ENCODE measurements at places on chromosomes 1 and 21.

- no peak for DNase-seq
These were observed 296.7 kb downstream of the KCTD3 start for GRCh38 chr1:215863796-215864195.

GRCh38 chr1:3504822-3505153 is 50.3 kb downstream of the ARHGEF16 start:
- no peak for DNase-seq

GRCh38 chr1:17661546-17662157 is 93.5 kb upstream of the ACTL8 start:
- DNase-seq: peak; percentile 77

DNA sequence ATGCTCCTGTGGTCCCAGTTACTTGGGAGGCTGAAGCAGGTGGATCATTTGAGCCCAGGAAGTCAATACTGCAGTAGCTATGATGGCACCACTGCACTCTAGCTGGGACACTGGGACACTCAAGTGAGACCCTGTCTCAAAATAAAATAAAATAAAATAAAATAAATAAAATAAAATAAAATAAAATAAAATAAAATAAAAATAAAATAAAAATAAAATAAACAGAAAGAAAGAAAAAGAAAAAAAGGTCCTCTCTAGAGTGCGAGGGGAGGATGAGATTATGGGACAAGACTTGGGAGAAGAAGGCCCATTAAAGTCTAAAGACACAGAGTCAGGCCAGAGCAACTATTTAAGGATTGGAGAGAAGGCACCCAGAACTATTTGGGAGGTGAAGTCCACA is 172.5 kb downstream of the IER5 start:
- no peak for DNase-seq

GRCh38 chr1:119675349-119676345 is 27.6 kb upstream of the ZNF697 start:
- DNase-seq: peak; percentile 85

GRCh38 chr1:33460947-33461629 is 11.4 kb upstream of the ZSCAN20 start:
- DNase-seq: no peak

DNA sequence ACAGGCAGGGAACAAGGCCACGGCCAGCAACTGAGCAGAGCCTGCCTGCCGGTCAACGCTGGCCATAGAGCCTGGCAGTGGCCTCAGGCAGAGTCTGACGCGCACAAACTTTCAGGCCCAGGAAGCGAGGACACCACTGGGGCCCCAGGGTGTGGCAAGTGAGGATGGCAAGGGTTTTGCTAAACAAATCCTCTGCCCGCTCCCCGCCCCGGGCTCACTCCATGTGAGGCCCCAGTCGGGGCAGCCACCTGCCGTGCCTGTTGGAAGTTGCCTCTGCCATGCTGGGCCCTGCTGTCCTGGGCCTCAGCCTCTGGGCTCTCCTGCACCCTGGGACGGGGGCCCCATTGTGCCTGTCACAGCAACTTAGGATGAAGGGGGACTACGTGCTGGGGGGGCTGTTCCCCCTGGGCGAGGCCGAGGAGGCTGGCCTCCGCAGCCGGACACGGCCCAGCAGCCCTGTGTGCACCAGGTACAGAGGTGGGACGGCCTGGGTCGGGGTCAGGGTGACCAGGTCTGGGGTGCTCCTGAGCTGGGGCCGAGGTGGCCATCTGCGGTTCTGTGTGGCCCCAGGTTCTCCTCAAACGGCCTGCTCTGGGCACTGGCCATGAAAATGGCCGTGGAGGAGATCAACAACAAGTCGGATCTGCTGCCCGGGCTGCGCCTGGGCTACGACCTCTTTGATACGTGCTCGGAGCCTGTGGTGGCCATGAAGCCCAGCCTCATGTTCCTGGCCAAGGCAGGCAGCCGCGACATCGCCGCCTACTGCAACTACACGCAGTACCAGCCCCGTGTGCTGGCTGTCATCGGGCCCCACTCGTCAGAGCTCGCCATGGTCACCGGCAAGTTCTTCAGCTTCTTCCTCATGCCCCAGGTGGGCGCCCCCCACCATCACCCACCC is at the start of gene TAS1R3:
TAS1R3 (plus strand) TSS at position 213 of the 898 bp plus-strand sequence; CDS start at position 279, 66 bp downstream.
- DNase-seq: no peak
